ENCODE measurements at places on chromosomes 16 and 17.

DNA sequence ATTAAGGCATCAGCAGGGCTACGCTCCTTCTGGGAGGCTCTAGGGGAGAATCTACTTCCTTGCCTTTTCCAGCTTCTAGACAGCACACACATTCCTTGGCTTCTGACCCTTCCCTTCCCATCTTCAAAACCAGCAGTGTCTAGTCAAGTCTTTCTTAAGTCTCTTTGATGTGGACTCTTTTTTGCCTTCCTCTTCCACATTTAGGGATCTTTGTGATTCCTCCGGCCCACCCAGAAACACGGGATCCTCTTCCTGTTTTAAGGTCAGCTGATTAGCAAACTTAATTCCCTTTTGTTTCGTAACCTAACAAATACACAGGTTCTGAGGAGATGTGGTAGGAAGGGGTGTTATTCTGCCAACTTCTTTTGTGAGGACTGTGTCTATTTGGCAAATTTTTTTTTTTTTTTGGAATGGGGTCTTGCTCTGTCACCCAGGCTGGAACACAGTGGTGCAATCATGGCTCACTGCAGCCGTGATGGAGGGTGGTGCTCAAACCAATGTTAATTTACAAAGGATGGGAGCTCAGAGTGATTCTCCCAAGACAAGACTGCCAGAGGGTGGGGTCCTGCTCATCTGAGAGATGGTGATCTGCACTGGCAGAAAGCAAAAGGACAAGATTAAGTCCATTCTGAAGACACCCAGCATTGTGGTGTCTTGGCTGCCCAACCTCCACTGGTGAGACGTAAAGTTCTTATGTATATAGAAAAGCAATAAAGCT, 14.7 kb downstream of the KNOP1 start:
- peak; percentile 0 for DNase-seq

DNA sequence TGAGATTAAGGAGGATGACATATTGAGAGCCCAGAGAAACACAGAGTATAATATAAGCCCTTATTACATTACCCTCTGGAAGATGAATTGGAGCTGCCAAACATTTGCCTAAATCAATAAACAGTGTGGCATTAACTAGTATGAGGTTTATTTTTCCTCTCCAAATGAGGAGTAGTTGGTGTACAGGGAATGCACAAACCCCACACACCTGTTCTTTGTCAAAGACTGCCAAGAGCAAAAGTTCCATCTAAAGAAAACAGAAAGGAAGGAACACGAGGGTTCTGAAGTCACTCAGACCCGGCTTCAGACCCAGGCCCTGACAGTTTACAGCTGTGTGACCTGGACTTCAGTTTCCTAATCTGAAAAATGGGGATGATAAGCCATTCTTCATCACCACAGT, 138.1 kb downstream of the SHISA9 start:
- DNase-seq, result no peak

DNA sequence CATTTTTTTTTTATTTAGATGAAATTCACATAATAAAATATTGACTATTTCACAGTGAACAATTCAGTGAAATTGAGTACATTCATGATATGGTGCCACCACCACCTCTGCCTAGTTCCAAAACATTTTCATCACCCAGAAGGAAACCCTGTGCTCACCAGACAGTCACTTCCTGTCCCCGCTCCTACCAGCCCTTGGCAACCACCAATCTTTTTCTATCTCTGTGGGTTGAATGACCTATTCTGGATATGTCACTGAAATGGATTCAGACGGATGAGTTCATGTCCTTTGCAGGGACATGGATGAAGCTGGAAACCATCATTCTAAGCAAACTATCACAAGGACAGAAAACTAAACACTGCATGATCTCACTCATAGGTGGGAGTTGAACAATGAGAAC, 40.5 kb downstream of the ATP2C2 start:
- DNase-seq, result no peak

DNA sequence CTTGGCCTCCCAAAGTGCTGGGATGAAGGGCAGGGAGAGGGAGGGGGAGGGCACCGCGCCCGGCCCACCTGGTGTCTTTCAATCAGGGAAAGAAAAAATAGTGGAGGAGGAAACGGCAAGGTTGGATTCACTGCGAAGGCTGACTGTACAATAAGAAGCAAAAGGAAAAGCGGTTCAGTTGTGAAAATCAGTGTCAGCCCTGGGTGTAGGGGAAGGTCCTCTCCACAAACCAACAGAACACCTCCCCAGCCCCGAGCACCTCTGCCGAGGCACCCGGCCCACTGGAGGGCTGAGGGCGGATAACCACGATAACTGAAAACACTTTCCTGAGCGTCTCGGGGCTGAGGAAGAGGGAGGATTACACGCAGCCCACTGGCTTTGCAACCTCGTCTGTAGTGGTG, 1.4 kb upstream of the SPG7 start:
- DNase-seq, result no peak

GRCh38 chr16:70364399-70364798, 17.7 kb downstream of the DDX19A start:
- no peak for DNase-seq

- peak; percentile 42 for DNase-seq
Observed at GRCh38 chr16:66289051-66289680, 77.3 kb upstream of the CDH5 start.

GRCh38 chr16:24228514-24228913, 27.6 kb upstream of the CACNG3 start:
- no peak for DNase-seq

- DNase-seq, result peak; percentile 58
Observed at GRCh38 chr17:44217738-44218343, 1.6 kb downstream of the UBTF start.

GRCh38 chr17:40648384-40648968, 858 bp upstream of the SMARCE1 start:
- peak; percentile 55 for DNase-seq

DNA sequence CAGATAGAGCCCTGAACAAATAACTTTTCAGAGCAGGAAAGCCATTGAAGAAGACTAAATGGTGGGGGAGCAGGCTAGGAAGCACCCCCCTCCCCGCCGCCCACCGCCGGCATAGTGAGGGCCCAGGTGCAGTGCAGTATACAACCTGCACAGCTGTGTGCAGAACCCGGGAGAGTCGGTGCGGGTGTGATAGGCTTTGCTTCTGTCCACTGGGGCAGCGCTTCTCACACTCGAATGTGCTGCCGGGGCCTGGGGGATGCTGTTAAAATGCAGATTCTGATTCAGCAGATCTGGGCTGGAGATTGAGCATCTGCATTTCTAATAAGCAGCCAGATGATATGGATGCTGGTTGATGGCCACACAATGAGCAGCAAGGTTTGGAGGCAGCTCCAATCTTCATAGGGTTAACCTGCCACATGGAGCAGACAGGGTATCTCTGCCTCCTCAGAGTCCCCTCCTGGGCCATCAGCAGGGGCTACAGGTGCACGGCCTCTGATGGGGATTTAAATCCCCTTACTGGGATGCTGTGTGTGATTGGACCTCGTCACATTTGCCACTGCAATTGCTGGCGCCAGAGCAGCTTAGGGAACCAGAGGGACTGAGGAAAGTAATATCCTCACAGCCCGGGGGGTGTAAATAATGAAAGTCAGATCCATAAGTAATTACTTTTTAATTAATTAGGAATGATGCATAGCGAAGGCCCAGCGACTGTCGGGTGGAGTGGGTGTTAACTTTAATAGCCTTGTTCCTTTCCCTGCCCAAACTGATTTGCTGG, 172.0 kb upstream of the RPL38 start:
- DNase-seq, result no peak

DNA sequence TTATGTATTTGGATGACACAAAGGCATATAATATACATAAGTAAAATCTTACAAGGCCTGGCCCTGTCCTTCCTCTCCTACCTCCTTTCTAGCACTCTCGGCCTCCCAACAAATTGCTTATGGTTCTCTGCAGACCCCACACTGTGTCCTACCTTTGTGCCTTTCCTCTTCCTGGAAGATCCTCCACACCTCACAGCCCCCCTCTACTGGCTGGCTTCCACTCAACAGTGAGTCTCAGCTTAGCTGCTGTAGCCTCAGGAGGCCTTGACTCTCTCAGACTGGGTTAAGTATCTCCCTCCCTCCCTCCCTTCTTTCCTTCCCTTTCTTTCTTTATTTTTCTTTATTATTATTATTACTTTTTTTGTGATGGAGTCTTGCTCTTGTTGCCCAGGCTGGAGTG, 8.3 kb upstream of the SLC52A1 start:
- DNase-seq, result no peak

GRCh38 chr16:26688105-26688504, 378.6 kb upstream of the C16orf82 start:
- DNase-seq, result no peak

DNA sequence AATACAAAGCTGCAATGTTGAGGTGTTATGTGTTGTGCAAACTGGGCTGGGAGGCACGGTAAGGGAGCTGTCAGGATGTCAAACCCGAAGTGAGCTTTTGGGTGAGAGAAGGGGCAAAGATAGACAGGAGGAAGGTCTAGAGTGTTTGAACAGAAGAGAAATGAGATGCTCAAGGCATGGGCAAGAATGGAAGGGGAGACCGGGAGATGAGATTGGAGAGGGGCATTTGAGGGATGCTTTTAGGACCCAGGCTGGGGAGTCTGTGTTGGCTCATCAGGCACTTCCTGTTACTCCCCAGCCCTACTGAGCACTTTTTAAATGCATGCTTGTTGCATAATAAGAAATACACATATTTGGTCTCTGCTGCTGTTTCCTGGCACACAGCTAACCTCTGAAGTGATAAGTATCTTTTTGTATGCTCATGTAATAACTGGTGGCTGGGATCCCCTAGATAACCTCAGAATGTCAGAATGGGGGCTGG, 13.7 kb downstream of the UNC45B start:
- DNase-seq, result no peak

GRCh38 chr17:46167826-46168569, 25.2 kb downstream of the KANSL1 start:
- DNase-seq, result no peak

DNA sequence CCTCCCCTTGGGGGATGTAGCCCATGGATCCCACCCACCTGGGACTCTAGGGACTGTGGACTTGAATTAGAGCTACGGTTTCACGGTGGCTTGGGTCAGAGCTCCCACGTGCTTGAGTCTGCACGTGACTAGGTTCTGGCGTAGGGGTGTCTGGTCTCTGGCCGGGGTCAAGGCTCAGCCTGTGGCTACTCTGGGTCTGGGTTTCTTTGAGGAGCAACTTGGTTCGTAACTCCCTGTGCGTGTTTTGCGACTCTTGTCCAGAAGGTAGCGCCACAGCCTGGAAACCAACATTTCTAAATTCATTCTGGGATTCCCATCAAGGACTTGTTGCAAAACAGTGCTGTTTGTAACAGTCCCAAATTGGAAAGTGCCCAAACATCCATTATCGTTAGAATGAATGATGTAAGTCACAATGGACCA, 470 bp upstream of the GGT6 start:
- no peak for DNase-seq

DNA sequence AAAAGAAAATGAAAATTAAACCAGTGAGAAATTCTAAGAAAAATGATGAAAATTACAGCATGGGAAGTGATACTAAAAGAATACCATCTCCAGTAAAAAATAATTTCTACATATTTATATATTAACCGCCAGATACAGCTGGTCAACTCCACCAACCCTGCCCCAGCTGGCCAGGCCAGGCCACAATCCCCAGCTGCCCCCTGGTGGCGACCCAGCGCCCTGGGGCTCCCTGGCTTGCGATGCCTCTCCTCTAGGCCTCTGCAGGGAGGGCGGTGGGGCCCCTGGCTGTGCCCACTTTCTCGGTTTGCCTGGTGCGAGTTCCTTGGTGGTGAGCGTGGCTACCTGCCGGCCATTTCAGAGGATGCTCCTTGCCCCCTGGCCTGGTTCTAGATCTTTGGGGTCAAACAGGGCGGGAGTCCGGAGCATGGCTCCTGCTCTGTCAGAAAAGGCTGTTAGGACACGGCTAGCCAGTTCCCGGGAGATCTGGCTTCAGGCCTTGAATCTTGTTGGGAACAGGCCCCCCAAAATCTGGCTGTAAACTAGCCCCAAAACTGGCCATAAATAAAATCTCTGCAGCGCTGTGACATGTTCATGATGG, 14.5 kb downstream of the GLIS2 start:
- DNase-seq, result peak; percentile 87

DNA sequence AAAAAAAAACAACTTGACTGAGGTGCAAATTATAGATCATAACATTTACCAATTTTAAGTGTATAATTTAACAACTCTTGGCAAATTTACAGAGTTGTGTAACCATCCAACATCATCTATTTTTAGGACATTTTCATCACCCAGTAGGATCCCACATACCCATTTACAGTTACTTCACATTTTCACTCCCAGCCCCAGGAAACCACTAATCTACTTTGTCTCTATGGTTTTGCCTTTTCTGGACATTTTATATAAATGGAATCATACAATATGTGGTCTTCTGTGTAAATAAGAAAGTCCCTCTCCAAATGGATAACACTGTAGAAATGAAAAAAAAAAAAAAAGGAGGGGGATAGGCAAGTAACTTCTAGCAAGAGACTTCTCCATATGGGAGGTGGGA, 26.1 kb upstream of the XYLT1 start:
- no peak for DNase-seq

DNA sequence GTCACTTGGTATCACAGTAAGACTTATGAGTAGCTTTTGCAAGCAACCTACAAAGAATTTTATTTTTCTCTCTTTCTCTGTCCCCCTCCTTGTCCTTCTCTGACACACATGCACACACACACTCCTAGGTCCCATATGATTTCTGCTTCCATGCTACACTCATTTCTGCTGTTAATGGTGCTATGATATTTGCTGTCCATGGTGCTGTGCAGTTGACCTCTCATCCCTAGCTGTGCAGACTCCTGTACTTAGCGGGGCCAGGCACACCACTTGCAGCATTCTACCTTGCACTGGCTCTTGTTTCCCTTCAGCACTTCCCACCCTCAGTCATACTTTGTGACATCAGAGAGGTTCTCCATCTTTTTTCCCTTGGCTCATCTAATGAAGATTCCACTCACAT, 158.9 kb upstream of the CNTNAP4 start:
- DNase-seq, result no peak

DNA sequence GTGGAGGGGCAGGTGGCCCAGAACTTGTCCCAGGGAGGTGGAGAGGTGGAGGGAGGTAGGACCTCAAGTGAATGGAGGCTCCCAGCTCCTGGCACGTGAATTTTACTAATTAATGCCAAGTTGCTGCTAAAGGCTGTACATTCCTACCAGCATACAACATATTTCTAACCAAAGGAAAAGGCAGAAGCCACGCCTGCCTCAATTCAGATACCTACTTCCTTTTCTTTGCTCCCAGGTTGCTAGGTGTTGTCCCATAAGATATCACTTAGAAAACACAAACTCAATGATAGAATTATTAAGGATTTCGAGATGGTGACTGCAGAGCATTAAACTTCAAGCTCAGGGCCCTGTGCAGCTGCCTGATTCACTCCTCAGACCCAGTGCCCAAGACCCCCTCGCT, 20.5 kb upstream of the SMPD3 start:
- no peak for DNase-seq

Measured in right lobe of liver (tissue), 6 donors.